ENCODE measurements at places on chromosomes 2 and 18.

- DNase-seq, result no peak
Observed at GRCh38 chr2:47595687-47596086, 187.3 kb upstream of the MSH6 start.

DNA sequence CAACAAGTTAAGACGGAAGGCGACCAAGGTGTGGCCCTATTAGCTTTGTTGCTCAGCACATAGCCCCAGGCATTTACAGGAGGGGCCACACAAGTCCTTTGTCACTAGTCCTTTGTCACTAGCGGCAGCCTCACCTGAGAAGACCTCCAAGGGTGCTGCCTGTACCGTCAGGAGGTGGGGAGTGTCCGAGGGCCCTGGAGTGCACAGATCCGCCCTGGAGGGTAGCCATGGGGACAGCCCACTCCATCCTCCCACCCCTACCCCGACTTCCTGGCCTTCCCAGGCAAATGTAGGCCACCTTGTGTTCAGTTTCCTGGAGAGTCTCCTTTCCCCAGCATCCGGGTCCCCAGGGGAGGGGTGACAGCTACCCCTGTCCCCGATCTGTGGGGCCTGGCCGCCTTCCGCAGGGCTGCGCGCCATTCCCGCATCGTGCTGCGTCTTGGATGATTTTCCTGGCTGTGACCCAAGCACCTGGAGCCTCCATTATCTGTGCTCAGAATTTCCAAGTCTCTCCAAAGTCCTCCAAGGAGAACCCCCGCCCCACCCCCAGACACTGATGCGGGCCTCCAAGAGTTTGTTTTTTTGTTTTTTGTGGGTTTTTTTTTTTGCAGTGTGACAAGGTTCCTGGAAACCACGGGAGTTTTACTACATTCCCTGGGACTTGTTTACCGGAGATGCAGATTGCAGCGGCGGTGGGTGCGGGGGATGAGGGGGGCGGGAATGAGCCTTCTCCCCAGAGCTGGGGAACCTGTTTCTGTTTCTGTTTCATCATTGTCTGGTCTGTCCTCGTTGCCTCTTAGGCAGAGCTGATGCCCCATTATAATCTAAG, 28.6 kb downstream of the TEX44 start:
- DNase-seq, result no peak

DNA sequence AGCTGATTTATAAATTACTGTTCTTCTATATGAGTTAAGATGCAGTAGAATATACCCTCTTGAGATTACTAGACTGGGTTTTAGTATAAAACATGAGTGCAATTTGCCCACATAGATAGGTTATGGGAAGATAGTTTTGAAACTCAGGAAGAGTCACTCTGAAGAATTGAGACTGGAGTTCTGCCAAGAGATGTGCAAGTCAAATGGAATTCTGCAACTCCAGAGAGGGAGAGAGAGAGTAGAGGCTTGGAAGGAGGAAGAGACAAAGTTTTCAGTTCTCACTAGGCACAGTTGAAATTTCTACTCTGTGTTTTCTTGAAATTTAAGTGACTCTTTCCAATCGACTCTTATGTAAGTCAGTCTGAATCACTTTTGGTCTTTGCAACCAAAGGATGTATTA, 878.8 kb downstream of the TSN start:
- DNase-seq, result peak; percentile 88

DNA sequence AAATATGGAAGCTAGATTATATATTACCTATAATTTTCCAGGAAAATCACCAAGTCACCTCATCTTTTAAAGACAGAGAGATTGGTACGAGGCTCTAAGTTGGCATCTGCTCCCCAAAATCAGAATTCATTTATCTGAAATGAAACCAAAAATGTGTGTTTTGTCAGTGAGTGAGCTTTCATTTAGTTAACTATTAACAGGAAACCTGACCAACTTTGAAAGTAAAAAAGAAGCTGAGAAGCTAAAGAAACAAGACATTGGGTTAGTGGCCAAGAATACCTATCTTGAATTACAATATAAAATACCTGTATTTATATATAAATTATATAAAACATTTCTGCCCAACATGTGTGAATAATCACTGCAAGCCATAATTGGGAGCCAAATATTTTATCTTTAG, 1.9 kb downstream of the MPPE1 start:
- DNase-seq, result no peak

DNA sequence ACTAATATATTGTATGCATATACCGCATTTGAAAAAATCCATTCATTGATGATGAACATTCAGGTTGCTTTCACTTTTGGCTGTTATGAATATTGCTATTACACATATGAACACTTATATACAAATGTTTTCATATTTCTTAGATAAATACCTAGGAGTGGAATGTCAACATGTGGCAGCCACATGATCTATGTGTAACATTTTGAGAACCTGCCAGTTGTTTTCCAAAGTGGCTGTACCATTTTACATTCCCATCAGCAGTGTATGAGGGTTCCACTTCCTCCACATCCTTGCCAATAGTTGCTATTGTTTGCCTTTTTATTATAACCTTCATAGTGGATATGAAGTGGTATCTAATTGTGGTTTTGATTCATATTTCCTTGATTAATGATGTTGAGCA, 40.5 kb downstream of the CCDC85A start:
- no peak for DNase-seq

DNA sequence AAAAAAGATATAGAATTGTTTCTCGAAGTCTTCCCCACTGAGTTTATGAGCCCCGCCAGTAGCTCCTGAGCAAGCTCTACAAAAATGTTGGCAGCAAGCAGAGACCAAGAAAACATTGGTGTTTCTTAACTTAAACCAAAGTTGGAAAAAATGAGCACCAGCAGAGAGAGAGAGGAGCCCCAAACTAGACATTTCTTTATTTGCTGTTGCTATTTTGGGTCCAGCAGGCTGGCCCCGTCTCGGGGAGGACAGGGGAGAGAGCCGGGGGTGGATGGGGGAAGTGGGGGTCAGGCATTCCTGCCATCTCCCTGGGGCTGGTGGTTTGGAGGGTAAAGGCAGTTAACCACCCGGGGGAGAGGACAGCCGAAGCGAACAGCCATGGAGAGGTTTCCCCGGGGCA, 113.0 kb downstream of the DYSF start:
- DNase-seq, result peak; percentile 63

GRCh38 chr18:58201733-58202730, 158.0 kb downstream of the NEDD4L start:
- DNase-seq, result no peak

GRCh38 chr2:56148825-56149224, 35.0 kb upstream of the CCDC85A start:
- no peak for DNase-seq

GRCh38 chr2:32061973-32062861, 1.1 kb upstream of the SPAST start:
- peak; percentile 61 for DNase-seq

GRCh38 chr2:189232759-189233406, 53.3 kb upstream of the COL5A2 start:
- no peak for DNase-seq

DNA sequence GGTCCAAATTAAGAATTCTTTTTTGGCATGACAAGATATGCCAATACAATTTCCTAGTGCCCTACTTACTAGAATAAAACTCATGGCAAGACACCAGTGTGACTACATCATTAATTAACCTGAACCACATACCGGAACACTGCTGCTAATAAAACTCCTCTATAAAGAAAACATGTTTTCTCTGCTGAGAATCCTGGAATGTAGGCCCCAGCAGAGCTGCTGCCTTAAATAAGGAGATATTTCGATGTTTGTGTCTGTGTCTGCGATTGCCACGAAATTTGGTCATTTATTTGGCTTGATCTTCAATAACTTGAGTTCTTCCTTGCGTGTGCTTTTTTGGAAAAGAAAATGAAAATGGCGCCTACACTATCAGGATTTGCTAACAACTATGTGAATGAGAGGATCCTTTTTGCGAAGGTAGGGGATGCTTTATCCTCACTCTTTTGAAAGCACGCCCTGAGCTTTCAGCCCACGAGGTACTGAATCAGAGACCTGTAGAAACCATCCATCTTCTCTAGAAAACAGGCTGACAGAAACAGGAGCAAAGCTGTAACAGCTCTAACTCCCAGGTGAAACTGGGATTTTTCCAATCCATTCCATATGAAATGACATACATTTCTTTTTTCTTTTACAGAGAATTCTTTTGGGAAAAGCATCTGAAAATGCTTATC, 27.0 kb downstream of the KLF7 start:
- DNase-seq, result no peak

DNA sequence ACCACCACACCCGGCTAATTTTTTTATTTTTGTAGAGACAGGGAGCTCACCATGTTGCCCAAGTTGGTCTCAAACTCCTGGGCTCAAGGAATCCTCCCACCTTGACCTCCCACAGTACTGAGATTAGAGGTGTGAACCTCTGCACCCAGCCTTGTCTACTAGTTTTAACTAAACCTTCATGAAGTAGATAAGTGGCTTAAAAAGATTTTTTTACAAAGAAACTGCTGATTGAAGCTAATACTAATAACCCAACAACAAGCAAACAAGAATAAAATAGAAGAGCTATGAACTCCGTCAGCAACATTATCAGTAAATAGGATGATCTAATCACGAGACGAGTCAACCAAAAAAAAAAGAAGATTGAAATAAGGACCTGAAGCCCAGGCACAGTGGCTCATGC, 18.8 kb downstream of the NDUFB3 start:
- DNase-seq, result no peak

DNA sequence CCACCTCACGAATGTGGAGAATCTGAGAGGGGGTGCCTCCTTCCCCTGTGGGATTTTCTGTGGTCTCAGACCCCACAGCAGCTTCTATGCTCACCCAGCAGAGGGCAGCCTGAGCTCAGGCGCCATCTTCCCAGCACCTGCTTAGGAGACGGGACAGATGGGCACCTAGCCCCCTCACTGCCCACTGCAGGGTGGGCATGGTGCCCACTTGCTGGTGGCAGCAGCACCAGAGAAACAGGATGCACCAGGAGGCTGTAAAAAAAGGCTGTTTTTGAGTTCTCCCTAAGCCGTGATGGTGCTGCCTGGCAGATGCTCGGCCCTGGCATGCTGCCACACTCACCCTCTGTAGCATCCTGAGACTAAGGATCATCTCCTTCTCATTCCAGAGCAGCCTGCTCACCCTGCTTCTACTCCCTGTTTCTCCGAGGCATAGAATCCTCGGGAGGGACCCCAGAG, 19.1 kb upstream of the SLC20A1 start:
- DNase-seq, result peak; percentile 75

- no peak for DNase-seq
Observed at GRCh38 chr2:118014492-118014824, 588 bp upstream of the CCDC93 start.

DNA sequence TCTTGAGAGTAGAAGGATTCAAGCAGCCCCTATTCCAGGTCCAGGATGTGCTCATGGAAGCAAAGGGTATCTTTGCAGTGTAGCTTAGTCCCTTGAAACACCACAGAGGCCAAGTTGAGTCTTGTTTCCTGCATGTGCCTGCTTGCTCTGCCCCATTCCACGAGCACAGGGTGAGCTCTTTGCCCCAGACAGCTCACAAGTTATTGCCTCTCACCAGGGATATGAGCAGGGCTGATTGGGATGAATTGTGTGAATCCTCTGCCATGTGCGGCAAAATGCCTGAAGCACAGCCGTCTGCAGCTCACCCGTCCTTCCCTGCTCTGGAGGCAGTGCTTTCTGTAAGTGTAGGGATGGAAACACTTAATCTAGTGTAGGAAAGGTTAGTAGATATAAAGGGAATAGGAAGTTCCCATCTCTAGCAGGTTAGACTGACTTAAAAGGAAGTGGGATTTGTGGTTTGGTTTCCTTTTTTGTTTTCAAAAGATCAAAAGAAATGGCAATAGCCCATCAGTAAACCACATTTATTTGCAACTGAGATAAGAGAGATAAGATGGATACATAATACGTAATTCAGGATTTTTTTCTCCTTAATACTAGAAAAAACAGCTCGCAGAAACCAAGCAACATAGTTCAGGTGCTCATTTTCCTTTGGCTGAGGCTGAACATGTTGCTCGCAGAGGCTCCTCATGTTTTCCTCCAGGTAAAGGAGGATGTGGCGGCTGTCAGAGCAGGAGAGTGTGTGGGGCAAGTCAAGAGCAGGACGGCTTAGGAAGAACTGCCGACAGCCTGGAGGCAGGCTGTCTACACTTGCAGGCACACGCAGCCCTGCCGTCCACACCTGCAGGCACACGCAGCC, 41.4 kb downstream of the TMEM182 start:
- DNase-seq, result peak; percentile 77

- DNase-seq, result no peak
Observed at GRCh38 chr2:23221236-23221635, 163.7 kb upstream of the KLHL29 start.

- no peak for DNase-seq
Observed at GRCh38 chr18:66168685-66169235, 417.9 kb downstream of the CDH7 start.

DNA sequence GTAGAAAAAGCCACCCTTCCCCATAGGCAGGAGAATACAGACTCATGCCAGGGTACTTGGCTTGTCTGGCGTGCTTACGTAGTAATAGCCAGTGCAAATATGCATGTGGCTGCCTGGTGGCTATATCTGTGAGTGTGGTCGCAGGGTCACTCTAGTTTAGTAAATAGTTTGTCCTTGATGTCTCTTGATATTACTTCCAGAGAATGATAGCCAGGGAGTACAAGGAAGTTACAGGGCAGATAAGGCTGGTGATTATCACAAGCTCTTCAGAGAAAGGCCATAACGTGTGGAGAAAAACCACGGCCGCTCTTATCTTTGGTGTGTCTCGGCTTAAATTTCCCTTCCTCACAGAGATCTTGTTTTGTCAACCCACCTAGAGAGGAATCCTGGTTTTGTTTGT, 54.3 kb upstream of the SLC39A10 start:
- DNase-seq, result no peak

GRCh38 chr2:48572816-48573215, 42.9 kb downstream of the STON1 start:
- DNase-seq, result no peak

- DNase-seq, result peak; percentile 79
Observed at GRCh38 chr2:203446071-203446481, 89.0 kb downstream of the RAPH1 start.

DNA sequence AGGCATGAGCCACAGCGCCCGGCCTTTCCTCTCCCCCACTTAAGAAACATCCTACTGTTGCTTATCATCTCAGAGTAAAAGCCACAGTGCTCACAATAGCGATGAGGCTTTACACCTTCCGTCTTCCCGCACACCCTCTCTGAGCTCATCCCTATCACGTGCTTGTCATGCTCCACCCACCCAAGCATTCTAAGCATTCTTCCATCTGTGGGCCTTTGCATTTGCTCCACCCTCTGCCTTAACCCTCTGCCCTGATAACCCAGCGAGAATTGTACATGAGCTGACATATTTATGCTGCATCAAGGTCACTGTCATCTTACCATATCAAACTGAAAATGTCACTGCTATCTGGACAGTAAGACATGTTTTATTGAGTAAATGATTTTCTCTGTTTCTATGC, 22.6 kb downstream of the FOXI3 start:
- DNase-seq, result no peak

GRCh38 chr2:184685999-184686841, 87.9 kb downstream of the ZNF804A start:
- peak; percentile 67 for DNase-seq

GRCh38 chr2:214839464-214839863, 30.0 kb upstream of the BARD1 start:
- DNase-seq, result no peak

Measured in fibroblast of lung (primary cell).